ENCODE measurements at places on chromosomes 12 and 14.

GRCh38 chr14:100950024-100950423, 46.5 kb upstream of the RTL1 start:
- DNase-seq = no peak

DNA sequence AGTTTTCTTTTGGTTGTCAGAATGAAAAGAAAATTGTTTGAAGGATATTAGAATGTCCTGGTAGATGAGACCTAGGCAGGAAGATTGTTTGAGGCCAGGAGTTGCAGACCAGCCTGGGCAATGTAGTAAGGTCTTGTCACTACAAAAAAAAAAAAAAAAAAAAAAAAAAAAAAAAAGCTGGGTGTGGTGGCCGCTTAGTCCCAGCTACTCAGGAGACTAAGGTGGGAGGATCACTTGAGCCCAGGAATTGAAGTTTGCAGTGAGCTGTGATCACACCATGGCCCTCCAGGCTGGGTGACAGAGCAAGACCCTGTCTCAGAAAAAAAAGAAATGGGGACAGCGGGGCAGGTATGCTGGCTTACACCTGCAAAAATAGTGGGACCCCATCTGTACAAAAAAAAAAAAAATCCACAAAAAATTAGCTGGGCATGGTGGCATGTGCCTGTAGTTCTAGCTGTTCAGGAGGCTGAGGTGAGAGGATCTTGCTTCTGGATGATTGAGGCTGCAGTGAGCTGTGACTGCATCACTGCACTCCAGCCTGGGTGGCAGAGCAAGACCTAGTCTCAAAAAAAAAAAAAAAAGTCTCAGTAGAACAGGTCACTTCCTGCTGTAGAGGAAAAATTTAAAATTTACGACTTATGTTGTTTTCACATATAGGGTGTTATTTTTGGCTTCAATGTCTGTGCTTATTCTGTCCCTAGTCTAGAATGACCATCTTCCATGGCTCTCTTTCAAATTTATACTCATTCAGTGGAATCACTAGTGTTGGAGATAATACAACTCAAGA, 70.7 kb downstream of the PPHLN1 start:
- DNase-seq = no peak

GRCh38 chr14:50985124-50985858, 41.0 kb upstream of the PYGL start:
- DNase-seq = no peak

DNA sequence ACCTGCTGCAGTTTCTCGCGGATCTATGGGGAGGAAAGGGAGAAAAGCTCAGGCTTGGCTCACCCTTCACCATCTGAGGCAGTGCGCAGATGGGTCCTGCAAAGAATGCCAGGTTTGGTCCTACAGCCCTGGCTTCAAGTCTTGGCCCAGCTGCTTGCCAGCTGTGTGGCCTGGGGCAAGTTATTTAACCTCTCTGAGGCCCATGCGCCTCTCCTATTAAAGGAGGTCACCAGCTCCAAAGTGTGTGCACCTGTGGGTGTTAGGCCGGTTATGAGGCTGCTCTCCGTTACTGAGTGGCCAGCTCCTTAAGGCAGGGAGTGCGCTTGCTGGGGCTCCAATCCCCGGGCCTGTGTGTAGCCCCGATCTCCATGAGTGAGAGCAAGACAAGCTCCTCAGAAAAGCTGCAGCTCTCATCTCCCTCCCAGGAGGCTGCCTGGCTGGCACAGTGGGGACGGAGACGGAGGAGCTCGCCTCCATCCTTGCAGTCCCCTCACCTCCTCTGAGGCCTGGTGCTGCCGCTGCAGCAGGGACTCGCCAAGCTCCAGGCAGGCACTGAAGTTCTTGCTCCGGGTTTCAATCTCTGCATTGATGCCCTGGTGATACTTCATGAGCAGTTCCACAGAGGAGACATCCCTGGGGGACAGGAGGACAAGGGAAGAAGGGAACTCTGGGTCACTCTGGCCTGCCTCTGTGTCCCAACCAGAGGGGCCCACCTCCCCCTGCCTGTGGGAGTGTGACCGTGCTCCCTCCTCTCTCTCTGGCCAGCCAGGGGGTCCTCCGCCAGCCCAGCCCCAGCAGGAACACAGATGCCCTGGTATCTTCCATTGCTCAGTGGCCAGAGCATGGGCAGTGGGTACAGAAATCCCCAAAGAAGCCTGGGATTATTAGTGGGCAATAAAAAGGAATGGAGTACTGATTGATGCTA, 65.1 kb downstream of the PLEKHG3 start:
- no peak for DNase-seq

DNA sequence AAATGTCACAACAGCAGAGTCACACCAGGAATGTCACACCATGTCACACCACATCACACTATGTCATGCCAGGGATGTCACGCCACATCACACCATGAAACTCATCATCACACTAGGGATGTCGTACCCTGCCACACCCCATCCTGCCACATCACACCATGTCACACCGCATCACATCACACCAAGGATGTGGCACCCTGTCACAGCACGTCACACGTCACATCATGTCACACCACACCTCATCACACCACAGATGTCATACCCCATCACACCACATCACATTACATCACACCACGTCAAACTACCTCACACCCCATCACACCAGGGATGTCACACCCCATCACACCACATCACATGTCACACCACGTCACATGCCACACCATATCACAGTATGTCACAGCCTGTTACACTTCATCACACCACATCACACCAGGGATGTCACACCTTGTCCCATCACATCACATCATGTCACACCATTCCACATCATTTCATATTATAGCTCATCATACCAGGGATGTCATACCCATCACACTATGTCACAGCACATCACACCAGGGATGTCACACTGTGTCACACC, 90.9 kb downstream of the TMEM121 start:
- DNase-seq = no peak

DNA sequence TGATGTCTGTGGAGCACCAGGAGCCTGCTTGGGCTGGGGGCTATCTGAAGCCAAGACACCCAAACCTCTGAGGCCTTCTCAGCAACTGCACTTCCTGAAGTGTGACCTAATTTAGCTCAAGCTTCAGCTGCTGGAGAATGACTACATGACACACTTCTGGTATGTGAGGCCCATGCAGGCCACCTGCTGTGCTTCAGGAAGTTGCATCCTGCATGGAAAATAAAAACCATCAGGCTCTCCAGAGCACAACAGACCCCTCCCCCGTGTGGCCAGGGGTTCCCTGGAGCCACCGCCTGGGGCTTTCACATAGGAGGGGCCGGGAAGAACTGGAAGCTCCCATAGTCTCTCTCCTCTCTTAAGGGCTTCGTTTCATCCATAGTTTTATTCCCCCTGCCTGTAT, 217.7 kb downstream of the SLC15A4 start:
- no peak for DNase-seq

Data from T-helper 9 cell (primary cell).